Sigmoid colon (tissue), 7 donors: ENCODE measurements at places on chromosomes 5 and 9.
A peak's percentile ranks its signal among the peaks of the same experiment; 100 is the strongest.

DNA sequence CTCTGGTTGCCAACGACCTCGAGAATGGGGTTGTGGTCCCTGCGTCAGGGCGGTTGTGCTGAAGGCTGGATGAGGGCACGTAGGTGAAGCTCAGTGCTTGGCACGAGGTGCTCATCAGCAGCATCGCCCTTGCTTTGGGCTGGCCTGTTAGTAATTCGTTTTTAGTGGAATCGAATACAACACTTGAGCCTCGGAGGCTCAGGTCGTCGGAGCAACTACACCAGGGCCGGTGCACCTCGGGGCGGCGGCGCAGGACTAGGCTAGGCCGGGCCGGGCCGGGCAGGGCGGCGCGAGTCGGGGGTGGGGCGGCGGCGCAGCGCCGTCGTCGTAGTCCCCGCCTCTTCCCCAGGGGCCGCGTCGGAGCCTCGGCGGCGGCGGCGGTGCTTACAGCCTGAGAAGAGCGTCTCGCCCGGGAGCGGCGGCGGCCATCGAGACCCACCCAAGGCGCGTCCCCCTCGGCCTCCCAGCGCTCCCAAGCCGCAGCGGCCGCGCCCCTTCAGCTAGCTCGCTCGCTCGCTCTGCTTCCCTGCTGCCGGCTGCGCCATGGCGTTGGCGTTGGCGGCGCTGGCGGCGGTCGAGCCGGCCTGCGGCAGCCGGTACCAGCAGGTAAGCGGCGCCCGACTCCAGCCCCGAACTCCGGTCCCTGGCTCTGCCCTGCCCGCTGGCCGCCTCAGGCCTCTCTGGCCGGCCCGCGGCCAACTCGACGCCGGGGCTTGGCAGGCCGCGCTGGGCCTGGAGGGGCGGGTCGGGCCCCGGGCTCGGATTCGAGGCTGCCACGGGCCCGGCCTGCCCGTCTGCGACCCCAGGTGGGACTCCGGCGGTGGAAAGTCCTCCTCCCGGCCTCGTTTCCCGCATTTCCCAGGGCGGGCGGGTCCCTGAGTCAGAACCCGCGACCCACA, at the start of gene NDFIP1:
NDFIP1 (plus strand) TSS at position 348 of the 899 bp plus-strand sequence; CDS start at position 544, 196 bp downstream.
- H3K27me3 ChIP-seq, result no peaks in the 10 kb centered on the region
- H3K4me3 ChIP-seq, result peak within 1 kb of the TSS; percentile 60
- no peaks in the 10 kb centered on the region for H3K36me3 ChIP-seq
- peak within 1 kb of the TSS; percentile 97 for H3K27ac ChIP-seq
- peaks cover 14% of the 10 kb centered on the region for H3K4me1 ChIP-seq
- peak; percentile 91 for DNase-seq

GRCh38 chr5:142600092-142600491, 85.8 kb downstream of the FGF1 start:
- no peaks in the 10 kb centered on the region for H3K36me3 ChIP-seq
- H3K27me3 ChIP-seq, result no peaks in the 10 kb centered on the region
- H3K4me3 ChIP-seq, result no peak overlapping the region
- H3K4me1 ChIP-seq, result peaks cover 14% of the 10 kb centered on the region
- no peak for DNase-seq
- peak overlapping the region; percentile 56 for H3K27ac ChIP-seq

DNA sequence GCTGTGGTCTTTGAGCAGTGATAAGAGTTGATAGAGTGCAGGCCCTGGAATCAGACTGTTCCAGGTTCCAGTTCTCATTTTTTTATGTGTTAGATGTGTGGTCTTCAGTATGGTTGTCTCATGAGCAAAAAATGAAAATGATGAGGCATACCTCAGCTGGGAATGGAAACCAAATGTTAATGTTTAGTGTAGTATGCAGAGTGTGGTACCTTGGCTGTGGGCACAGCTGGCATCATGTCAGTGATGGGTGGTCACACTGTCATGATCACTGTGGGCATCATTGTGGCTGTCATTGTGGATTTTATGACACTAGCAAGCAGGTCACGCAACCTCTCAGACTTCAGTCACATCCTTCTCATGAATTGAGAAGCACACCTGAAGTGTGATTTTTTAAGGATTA, 6.4 kb downstream of the ABLIM3 start:
- H3K4me3 ChIP-seq, result no peak overlapping the region
- H3K27ac ChIP-seq, result no peak overlapping the region
- no peaks in the 10 kb centered on the region for H3K36me3 ChIP-seq
- H3K4me1 ChIP-seq, result peaks cover 15% of the 10 kb centered on the region

GRCh38 chr5:95043648-95044047, 241.2 kb downstream of the MCTP1 start:
- no peaks in the 10 kb centered on the region for H3K36me3 ChIP-seq
- no peak overlapping the region for H3K27ac ChIP-seq
- H3K4me3 ChIP-seq, result no peak overlapping the region
